ENCODE measurements at places on chromosomes 1 and 21.

DNA sequence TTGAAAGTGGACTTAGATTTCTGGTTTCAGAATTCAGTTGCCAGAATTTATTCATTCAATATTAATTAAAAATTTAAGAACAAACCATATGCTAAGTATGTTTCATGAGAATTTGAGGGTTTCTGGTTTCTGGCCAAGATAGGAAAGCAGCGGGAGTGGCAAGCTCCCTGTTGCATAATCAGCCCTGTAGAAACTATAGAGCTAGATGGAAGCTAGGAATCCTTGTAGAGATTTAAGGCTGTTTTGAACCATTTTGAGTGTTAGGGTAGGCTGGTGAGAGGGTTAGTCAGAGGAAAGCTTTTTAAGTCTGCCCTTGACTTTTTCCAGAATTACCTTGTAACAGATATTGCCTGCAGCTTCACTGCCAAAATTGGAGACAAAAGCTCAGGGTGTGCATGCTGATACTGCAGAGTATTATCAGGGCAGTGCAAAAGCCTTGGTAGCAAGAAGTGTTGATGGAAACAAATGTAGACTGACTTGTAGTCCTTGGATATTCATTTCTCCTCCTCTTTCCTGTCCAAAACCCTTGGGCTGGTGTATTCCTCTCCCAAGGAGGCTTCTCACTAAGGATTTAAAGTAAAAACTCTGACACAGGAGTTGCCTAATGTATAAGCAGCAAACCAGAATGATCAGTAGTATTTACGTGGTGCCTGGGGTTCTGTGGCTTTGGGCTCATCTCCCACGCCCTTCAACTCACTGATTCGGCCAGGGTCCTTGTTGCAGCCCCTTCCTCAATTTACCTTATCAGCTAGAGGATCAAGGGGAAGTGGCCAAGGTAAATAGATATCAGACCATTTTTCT, 12.6 kb upstream of the GIPC2 start:
- no peak for DNase-seq

DNA sequence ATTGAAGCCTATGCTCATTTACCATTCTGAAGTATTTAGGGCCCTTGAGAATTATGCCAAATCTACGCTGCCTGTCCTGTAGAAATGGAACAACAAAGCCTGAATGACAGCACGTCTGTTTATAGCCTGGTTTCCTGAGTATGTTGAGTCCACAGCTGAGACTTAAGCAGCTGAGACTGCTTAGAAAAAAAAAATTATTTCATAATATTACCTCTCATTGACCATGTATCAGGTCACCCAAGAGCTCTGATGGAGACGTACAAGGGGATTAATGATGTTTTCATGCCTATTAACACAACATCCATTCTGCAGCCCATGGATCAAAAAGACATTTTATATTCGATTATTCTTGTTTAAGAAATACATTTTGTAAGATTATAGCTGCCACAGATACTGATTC, 387.2 kb upstream of the NCAM2 start:
- no peak for DNase-seq

GRCh38 chr21:45376459-45377324, 28.3 kb upstream of the COL18A1 start:
- no peak for DNase-seq

DNA sequence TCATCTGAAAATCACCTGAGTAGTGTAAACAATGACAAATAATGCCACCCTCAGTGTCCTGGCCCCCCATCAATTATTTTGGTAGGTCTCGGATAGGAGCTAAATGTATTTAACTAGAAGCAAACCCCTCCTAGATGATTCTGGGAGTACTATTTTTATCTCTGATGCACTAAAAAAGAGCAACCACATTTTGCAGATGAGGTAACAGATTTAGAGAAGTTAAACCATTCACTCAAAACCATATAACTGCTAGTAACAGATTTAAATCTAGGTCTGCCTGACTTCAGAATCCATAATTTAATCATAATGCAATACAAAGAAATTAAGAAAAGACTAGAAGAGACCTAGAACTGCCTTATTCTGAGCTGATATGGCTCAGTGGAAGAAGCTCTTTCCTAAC, 17.3 kb upstream of the PTCH2 start:
- no peak for DNase-seq

DNA sequence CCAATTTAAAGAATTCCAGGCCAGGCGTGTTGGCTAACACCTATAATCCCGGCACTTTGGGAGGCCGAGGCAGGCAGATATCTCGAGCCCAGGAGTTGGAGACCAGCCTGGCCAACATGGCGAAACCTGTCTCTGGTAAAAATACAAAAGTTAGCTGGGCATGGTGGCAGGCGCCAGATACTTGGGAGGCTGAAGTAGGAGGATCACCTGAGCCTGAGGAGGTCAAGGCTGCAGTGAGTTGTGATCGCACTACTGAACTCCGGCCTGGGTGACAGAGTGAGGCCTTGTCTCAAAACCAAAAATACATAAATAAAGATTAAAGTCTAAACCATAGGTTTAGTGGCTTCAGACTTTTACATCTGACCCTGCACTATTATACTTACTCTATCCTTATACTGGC, 32.4 kb downstream of the BTG3 start:
- no peak for DNase-seq

- no peak for DNase-seq
Measured at GRCh38 chr1:75198761-75199160, 64.6 kb downstream of the LHX8 start.

DNA sequence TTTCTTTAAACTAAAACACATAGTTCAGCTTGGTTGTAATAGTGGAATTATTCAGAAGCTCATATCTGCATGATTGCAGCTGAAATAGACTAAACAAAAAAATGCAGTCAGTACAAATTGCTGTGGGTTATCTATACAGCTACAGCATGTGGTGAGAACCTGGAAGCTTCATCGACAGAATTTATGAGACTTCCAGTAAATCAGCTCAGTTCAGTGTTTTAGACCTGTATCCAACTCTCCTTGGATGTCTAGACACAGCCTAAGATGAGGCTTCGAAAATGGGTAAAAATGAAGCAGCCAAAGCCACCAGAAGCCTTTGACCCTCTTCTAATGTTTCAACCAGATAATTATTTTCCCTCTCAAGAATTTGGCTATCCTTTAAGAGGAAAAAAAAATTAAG, 127.1 kb upstream of the C1orf105 start:
- no peak for DNase-seq

GRCh38 chr1:26138974-26139558, 19.8 kb upstream of the FAM110D start:
- no peak for DNase-seq

- no peak for DNase-seq
Measured at GRCh38 chr1:242432491-242433095, 91.9 kb downstream of the PLD5 start.

DNA sequence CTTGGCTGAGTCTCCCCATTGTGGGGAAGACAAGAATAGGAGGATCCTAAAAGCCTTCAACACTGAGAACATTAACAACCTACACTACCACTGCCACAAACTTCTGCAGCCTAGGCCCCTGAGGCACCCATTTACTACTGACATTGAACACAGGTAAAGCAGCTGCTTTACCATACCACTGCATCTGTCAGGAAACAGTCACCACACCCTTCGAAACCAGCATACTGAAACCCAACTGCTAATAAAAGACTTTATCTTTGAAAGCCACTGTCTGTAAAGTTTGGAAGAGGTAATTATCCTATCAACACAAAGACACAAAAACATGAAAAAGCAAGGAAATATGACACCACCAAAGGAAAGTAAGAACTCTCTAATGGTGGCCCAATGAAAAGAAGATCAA, 7.4 kb downstream of the IFNAR1 start:
- no peak for DNase-seq

Measured in effector memory CD8-positive, alpha-beta T cell (primary cell).